ENCODE measurements at places on chromosomes 2 and 18.

DNA sequence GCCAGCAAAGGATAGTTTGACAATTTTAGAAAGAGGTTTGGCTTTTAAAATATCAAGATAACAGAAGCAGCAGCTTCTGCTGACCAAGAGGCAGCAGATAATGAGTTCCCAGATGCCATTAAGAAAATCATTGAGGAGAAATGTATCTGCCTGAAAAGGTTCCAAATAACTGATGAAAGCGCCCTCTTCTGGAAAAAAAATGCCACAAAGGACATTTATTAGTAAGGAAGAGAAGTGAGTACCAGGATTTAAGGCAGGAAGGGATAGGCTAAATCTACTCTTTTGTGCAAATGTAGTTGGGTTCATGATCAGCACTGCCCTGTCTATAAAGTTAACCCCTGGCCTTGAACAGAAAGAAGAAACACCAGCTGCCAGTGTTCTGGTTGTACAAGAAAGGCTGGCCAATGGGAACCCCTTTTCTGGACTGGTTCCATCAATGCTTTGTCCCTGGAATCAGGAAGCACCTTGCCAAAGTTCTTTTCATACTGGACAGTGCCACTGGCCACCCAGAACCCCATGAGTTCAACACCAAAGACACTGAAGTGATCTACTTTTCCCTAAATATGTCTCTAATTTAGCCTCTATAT, 40.6 kb downstream of the DHX57 start:
- DNase-seq, result no peak

DNA sequence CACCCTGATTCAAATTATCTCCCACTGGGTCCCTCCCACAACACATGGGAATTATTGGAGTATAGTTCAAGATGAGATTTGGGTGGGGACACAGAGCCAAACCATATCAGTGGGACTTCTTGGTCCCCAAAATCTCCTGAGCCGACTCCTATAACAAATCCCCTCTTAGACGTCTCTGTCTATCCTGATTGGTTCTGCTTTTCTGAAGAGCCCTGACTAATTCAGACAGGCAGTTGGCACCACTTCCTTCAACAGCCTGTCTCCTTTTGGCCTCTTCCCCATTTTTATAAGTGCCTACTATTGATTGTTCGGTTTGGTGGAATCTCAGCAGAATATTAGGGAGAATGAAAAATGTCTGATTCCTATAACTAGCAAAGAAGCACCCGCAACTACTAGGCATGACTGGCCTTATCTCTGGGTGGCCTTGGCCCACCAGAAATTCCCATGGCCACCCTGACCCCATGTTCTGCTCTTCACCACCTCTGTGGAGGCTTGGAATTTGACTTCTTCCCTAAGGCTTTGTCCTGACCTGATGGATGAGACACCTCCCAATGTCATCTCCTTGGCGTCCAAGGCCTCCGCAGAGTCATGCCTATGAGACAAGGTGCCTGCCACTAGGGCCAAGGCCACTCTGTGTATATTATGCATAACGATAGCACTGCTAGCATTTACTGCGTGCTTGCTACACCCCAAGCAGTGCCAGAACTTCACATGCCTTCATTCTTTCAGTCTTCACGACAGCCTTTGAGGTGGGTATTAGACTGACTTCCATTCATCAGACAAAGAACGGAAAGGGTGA, 218.9 kb upstream of the COPS8 start:
- DNase-seq, result no peak

GRCh38 chr18:36130883-36131653, 1.4 kb downstream of the ELP2 start:
- no peak for DNase-seq

GRCh38 chr2:177731384-177731783, 338.8 kb downstream of the AGPS start:
- DNase-seq, result no peak

DNA sequence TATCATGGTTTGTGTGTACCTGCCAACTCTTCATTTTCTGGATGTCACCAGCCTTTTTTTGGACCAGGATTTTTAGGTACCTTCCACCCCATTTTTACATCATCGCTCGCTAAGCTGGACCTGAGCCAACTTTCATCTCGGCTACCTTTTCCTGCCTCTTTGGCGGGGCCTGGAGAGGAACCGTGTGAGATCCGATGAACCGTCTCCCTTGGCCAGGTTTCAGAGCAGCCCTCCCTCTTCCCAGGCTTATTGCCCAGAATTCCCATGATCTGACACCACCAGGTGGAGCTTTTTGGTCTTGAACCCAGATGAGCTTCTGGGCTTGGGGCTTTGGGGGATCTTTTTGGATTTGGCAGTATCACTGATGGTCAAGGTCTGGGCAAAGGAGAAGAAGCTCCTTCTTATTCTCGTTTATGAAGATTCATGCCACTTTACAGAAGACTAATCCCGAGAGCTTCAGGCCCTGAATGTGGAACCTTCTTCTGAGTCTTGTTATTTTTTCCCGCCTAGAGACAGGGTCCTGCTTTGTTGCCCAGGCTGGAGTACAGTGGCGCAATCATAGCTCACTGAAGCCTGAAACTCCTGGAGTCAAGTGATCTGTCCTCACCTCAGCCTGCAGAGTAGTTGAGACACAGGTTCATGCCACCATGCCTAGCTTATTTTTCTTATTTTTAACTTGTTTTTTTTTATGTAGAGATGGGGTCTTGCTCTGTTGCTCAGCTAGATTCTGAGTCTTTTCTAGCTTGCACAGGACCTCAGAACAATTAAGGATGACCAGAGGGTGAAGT, 50.4 kb downstream of the GATA6 start:
- DNase-seq, result no peak

- DNase-seq, result no peak
Observed at GRCh38 chr2:157283468-157283867, 26.0 kb downstream of the GALNT5 start.

GRCh38 chr2:179447839-179448447, 183.3 kb upstream of the SESTD1 start:
- no peak for DNase-seq

DNA sequence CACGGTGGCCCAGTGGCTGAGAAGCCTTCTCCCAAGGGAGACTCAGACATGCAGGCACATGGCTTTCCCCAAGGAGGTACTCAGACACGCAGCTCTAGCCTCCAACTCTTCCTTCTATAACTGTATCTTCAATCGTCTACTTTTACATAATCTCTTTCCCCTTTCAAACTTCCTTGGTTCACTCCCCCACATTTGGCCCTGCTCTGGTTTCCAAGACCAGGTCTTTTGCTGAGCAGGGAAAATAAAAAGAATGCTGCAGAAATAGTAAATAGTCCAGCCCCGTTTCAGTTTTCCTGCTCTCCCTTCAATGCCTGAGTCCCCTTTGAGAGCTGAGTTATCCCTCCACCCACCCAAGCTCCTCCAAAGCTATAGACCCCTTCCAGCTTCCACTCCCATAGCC, 635.0 kb downstream of the ARHGAP15 start:
- DNase-seq, result no peak

- DNase-seq, result no peak
Observed at GRCh38 chr2:240791221-240791800, 28.7 kb downstream of the KIF1A start.

DNA sequence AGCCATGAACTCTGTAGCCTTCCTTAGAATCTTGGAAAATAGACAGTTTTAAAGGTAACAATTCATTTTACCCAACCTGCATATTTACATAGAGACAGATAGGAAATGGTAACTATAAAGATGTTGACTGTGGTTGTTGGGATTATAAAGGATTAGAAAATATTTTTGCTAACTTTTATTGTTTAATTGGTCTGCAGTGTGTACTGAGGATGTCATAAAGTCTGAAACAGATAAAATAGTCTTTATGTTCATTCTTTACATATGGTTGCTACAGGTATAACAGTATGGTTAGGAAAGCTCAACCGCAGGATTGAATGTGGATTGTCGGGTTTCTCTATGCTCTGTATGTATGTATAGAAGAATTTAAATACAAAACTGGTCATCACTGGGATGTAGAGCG, 7.3 kb upstream of the DTNA start:
- DNase-seq, result no peak

DNA sequence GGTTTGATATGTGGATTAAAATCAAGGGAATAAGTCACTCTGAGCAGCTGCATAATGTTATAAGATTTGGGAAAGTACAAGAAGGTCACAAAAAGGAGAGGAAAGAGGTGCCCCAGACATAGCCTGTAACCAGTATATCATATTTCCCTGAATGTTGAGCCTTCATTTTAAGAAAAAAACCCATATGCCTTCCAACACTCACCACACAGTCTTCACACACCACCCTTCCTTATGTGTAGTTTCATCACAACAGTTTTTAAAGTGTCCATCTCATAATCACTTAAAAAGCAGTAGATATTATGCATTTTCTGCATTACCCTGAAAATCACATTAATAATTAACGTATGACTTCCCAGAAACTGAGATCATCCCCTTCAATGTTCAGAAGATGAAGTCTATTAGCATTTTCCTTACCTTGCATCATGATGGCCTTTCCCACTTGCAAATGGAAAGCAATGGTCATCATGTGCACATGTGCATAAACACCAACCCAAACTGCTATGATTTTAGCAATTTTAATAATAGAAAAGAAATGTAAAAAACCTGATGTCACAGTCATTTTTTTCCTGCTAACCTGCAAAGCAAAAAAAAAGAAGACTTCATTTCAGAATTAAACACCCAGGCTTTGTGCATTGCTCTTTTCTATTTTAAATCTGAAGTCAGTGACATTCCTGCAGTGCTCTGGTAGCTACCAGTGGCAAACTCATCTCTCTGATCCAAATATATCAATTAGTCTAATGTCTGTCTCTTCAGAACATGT, 465.0 kb downstream of the SUCLG1 start:
- no peak for DNase-seq

- no peak for DNase-seq
Observed at GRCh38 chr2:42542871-42543270, 25.6 kb upstream of the MTA3 start.

DNA sequence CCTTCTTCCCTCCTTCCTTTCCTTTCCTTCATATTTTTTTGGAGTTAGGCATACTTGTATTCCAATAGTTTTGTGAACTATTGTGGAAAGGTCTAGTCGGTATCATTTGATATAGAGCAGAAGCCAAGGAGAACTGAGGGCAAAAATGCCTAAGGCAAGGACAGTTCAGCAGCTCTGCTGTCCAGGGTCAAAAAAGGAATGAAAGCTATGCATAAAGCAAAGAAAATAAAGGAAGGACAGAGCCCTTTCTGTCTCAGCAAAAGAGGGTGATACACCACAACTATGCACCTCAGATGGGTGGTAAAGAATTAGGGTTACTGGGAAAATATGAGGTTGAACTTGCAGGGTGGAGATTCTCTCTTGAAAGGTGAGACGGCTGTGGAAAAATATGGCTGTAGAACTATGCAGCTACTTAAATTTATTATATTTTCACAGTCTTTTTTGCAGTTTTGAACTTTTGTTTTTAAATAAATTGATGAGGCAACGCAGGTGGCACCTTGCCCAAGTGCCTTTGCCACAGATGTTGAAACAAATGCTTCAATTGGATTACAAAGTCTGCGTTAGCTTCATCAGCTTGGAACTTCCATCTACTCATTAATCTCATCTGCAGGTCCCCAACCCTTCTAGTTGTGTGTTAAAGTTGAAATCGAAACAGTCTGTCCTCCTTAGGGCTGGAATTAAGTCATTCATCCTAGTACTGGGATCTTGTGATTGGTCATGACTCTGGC, 20.8 kb downstream of the LHCGR start:
- no peak for DNase-seq

DNA sequence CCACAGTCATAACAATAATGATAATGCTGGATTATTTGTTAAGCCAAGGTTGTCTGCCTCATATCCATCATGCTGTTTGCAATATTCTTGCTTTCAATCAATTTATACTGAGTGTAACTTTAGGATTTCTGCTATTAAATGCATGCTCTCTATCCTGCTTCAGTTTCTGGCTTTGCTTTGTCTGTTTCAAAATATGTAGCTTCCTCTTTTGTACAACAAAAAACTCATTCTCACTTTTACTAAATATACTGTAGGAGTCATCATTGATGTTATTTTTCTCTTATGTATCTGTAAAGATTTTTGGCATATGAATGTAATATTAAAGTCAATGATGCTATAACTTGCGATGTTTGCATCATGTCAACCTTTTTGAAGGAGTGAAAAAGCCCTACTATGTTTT, 149.3 kb downstream of the GPD2 start:
- DNase-seq, result no peak

- no peak for DNase-seq
Observed at GRCh38 chr18:486929-487740, 13.4 kb downstream of the COLEC12 start.

GRCh38 chr18:78679613-78680260, 299.9 kb upstream of the SALL3 start:
- no peak for DNase-seq

DNA sequence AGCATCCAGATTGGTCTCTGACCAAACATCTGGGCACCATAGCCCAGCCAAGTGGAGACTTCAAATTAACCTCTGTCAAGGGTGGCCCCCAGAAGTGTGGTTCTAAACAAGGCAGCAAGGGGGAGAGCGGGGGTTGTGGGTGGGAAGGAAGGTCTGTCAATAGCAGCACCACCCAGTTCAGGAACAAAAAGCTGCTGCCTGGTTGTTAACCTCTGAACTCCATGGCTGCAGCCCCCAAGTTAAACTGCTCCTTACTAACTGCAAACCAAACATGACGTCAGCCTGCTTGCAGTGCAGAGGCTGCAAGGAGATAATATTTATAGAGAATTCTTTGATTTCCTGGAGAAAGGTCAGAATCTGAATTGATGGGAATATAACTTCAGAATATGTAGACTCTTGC, 76.5 kb downstream of the ARL4C start:
- no peak for DNase-seq

GRCh38 chr2:238322001-238322411, 1.7 kb downstream of the TRAF3IP1 start:
- no peak for DNase-seq

Data from NCI-H187 (cell line).